Aorta (tissue), 5 donors: ENCODE measurements at places on chromosomes 2 and 18. TPM values are rescaled to one million over a fixed set of nuclear protein-coding genes. Genes with fewer than 3 reads are reported as not detected.
A peak's percentile ranks its signal among the peaks of the same experiment; 100 is the strongest.

- no peaks in the 10 kb centered on the region for H3K27me3 ChIP-seq
- no peaks in the 10 kb centered on the region for H3K36me3 ChIP-seq
- DNase-seq = no peak
- no peaks in the 10 kb centered on the region for H3K4me1 ChIP-seq
- H3K4me3 ChIP-seq = no peak overlapping the region
- H3K27ac ChIP-seq = no peak overlapping the region
Observed at GRCh38 chr18:44897816-44898215, 217.1 kb downstream of the SETBP1 start.

GRCh38 chr18:73549236-73549635 lies 598.4 kb downstream of the FBXO15 start:
- no peak overlapping the region for H3K4me3 ChIP-seq
- H3K27ac ChIP-seq = no peak overlapping the region
- H3K36me3 ChIP-seq = no peaks in the 10 kb centered on the region
- H3K4me1 ChIP-seq = no peaks in the 10 kb centered on the region

GRCh38 chr18:77619525-77619924 lies 369.9 kb downstream of the GALR1 start:
- no peak for DNase-seq
- no peaks in the 10 kb centered on the region for H3K36me3 ChIP-seq
- H3K27ac ChIP-seq = no peak overlapping the region
- H3K27me3 ChIP-seq = no peaks in the 10 kb centered on the region
- H3K4me1 ChIP-seq = no peaks in the 10 kb centered on the region
- H3K4me3 ChIP-seq = no peak overlapping the region

GRCh38 chr2:144084114-144084661 lies 435.7 kb downstream of the ZEB2 start:
- no peaks in the 10 kb centered on the region for H3K27me3 ChIP-seq
- no peak overlapping the region for H3K4me3 ChIP-seq
- no peaks in the 10 kb centered on the region for H3K36me3 ChIP-seq
- DNase-seq = no peak
- H3K4me1 ChIP-seq = no peaks in the 10 kb centered on the region
- no peak overlapping the region for H3K27ac ChIP-seq

DNA sequence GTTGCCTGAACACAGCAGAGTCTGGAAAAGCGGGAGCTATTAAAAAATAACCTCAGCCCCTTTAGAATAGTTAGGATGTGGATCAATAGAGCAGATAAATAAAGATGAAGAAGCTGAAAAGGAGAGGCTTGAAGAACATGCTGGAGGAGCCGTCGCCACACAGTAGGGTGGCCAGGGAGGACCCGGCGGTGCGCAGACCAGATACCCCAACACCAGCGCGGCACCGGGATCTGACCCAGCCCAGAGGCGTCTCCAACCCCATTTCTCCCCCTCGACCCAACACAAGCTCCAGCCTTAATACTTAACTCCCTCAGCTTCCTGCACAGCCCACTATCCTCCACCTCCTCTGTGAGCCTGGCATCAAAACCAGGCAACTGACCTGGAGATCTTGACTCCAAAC lies 16.0 kb downstream of the CYB5A start:
- no peaks in the 10 kb centered on the region for H3K36me3 ChIP-seq
- no peak for DNase-seq
- H3K4me1 ChIP-seq = no peaks in the 10 kb centered on the region
- H3K27me3 ChIP-seq = no peaks in the 10 kb centered on the region
- H3K4me3 ChIP-seq = no peak overlapping the region

GRCh38 chr2:79025421-79025820 lies at the start of gene REG3G:
Gene REG3G, plus strand, starts transcription at chr2:79025702. Its CDS starts 392 bp downstream, at chr2:79026094.
- H3K36me3 ChIP-seq = no peaks in the 10 kb centered on the region
- H3K4me3 ChIP-seq = no peak within 1 kb of the TSS
- H3K27me3 ChIP-seq = no peaks in the 10 kb centered on the region
- H3K27ac ChIP-seq = no peak within 1 kb of the TSS

DNA sequence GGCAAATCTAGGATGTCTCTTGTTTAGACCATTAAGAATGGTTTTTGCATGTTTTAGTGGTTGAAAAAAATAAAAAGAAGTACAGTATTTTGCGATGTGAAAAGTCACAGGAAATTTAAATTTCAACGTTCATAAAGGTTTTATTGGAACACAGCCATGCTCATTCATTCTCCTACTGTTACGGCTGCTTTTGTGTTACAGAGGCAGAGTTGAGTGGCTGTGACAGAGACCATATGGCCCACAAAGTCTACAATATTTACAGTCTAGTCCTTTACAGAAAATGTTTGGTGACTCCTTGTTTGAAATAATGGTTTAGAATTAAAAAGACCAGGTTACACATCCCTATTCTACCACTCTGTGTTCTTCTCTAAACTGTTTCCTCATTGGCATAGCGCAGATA lies 48.1 kb downstream of the MYOM1 start:
- no peaks in the 10 kb centered on the region for H3K36me3 ChIP-seq
- H3K4me3 ChIP-seq = no peak overlapping the region
- no peak overlapping the region for H3K27ac ChIP-seq
- no peaks in the 10 kb centered on the region for H3K27me3 ChIP-seq
- H3K4me1 ChIP-seq = no peaks in the 10 kb centered on the region

- no peaks in the 10 kb centered on the region for H3K36me3 ChIP-seq
- H3K27me3 ChIP-seq = no peaks in the 10 kb centered on the region
- no peak overlapping the region for H3K27ac ChIP-seq
- peaks cover 4% of the 10 kb centered on the region for H3K4me1 ChIP-seq
- no peak for DNase-seq
Observed at GRCh38 chr2:52115750-52116149, 1083.8 kb upstream of the NRXN1 start.

DNA sequence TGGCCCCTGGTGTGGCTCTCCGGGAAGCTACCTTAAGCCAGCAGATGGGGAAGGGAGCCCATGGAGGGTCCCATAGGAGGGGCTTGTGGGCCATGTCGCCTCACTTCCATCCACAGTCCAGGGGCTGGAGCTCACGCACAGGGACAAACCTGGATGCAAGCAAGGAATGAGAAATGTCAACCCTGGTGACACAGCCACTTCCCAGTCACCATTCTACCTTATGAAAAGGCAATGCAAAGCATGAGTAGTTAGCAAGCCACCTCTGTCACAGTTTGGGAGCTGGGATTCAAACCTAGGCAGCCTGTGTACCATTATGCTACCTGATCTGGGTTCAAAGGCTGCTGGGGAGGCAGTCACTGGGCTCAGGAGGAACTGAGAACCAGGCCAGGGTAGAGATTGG lies 170.0 kb upstream of the KLHL29 start:
- no peaks in the 10 kb centered on the region for H3K36me3 ChIP-seq
- no peaks in the 10 kb centered on the region for H3K27me3 ChIP-seq
- no peak overlapping the region for H3K4me3 ChIP-seq
- no peak overlapping the region for H3K27ac ChIP-seq

DNA sequence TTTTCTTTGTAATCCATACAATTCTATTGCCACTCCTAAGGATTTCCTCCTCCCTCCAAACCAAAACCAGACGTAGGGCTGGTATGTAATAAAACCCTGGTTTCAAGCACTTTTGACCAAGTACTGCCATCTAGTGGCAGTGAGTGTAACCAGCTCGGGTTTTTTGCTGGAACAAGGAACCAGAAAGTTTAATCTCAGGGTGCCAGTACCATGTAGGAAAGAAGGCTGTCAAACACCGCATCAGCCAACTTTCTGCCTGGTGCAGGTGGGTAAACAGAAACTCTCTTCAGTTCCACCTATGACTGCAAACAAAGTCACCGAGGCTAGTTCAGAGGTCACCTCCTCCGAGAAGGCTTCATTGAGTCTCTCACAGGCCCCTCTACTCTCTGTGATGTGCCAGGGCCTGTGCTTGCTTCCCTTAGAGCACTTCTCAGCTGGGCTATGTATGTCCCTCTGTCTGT lies 10.2 kb upstream of the THNSL2 start:
- H3K36me3 ChIP-seq = no peaks in the 10 kb centered on the region
- no peak overlapping the region for H3K4me3 ChIP-seq
- no peak for DNase-seq
- H3K27ac ChIP-seq = no peak overlapping the region
- H3K4me1 ChIP-seq = no peaks in the 10 kb centered on the region

- H3K27ac ChIP-seq = no peak overlapping the region
- no peak for DNase-seq
- H3K4me1 ChIP-seq = no peaks in the 10 kb centered on the region
- no peaks in the 10 kb centered on the region for H3K27me3 ChIP-seq
- no peaks in the 10 kb centered on the region for H3K36me3 ChIP-seq
Observed at GRCh38 chr2:46074501-46074900, 222.7 kb upstream of the EPAS1 start.

- DNase-seq = no peak
- no peaks in the 10 kb centered on the region for H3K4me1 ChIP-seq
- H3K27me3 ChIP-seq = no peaks in the 10 kb centered on the region
- H3K36me3 ChIP-seq = no peaks in the 10 kb centered on the region
- no peak overlapping the region for H3K27ac ChIP-seq
Observed at GRCh38 chr2:235706506-235706905, 212.7 kb downstream of the AGAP1 start.

GRCh38 chr2:202186641-202187202 lies 51.7 kb downstream of the SUMO1 start:
- no peaks in the 10 kb centered on the region for H3K27me3 ChIP-seq
- no peak for DNase-seq
- H3K4me1 ChIP-seq = no peaks in the 10 kb centered on the region

DNA sequence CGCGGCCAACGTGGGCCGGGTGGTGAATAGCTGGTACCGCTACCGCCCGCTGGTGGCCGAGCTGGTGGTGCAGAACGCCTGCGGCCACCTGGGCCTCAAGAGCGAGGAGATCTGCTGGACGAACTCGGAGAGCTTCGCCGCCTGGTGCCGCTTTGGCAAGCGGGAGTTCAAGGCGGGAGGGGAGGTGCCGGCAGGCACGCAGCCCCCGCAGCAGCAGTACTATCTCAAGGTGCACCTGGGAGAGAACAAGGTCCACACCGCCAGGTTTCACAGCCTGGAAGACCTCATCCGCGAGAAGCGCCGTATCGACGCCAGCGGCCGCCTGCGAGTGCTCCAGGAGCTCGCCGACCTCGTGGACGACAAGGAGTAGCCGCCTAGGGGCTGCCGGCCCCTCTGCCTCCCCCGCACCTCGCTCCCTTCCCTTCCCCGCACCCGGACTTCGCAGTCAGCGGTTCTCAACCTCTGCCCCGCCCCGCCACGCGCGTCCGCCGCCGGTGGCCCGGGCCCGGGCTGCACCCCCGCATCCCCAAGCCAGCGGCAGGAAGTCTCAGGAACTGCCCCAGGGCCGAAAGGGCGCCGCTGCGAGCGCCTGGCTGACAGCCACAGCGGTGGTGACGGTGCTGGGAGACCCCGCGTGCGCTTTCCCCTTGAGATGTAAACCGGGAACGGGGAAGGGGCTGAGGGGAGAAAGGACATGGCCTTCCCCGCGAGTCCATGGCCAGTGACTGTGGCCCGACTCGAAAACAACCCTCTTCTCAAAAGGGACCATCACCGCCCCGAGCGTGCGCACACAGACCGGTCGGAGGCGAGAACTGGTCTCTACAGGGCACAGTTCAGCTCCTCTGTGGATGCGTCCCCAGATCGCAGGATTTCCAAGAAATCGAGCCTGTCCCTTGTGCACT lies 2.2 kb downstream of the LRATD1 start:
- H3K4me3 ChIP-seq = peak overlapping the region; percentile 42
- H3K27ac ChIP-seq = peak overlapping the region; percentile 3
- H3K27me3 ChIP-seq = no peaks in the 10 kb centered on the region
- peak; percentile 93 for DNase-seq

DNA sequence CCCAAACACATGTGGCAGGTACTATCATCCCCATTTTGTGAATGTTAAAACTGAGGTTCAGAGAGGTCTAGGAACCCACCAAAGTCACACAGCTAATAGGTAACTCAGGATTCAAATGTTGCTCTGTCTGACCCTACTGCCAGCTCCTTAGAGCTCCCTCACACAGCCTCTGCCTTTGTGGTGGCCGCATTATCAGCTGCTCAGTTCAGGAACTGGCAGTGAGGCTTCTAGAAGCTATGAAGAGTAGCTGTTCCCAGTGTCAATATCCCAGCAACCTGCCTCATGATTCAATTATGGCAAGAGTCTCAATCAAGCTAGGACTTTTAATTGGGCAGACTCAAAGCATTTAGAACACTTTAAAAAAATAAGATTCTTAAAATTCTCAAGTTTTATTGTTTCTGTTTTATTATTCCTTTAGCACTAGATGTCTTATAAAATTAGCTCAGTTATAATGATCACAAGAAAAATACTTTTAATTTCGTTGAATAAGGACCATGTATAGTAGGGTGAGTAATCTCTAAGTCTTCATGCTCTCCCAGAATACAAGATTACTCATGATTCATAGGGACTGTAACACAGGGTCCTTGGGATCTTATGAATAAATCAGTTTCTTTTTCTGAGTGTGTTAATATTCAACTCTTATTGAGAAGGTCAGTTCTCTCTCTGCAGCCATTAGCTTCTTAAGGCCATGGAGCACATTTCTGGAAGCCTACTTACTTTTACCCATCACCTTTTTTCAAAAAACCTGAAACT lies 342.7 kb downstream of the RND3 start:
- no peaks in the 10 kb centered on the region for H3K4me1 ChIP-seq
- H3K4me3 ChIP-seq = no peak overlapping the region
- H3K27ac ChIP-seq = no peak overlapping the region
- H3K36me3 ChIP-seq = no peaks in the 10 kb centered on the region
- H3K27me3 ChIP-seq = no peaks in the 10 kb centered on the region
- DNase-seq = no peak

DNA sequence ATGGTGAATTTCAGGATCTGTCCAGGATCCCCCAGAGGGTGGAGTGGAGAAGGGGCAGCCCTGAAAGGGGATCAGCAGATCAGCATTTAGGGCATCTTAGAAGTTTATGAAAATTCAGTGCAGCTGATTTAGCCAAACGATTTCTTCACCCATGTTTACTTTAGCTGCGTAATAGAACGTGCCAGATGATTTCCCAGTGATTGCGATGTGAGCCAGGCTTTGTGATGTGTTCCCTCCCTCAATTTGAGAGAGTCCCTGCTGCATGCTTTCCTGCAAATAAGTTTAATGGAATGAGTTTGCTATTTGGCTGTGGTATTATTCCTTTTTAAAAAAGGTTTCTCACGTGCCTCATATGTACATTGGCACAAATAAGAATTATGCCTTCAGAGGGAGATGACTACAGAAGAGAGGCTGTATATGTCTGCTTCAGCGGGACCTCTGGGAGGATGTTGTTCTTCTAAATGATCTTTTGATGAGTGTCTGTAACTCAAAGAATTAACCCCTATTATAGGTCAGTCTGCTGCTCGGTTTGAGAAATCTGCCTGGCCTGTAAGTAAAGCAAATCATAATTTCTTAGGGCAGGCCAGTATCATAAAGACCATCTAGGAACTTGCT lies 111.9 kb downstream of the MRO start:
- DNase-seq = no peak
- H3K4me3 ChIP-seq = no peak overlapping the region
- no peaks in the 10 kb centered on the region for H3K27me3 ChIP-seq
- no peaks in the 10 kb centered on the region for H3K36me3 ChIP-seq
- no peaks in the 10 kb centered on the region for H3K4me1 ChIP-seq

- peak overlapping the region; percentile 85 for H3K4me3 ChIP-seq
- no peak for DNase-seq
- H3K27me3 ChIP-seq = no peaks in the 10 kb centered on the region
- H3K36me3 ChIP-seq = no peaks in the 10 kb centered on the region
Observed at GRCh38 chr2:32358111-32358482, 1.3 kb downstream of the BIRC6 start.

- H3K27me3 ChIP-seq = no peaks in the 10 kb centered on the region
- no peaks in the 10 kb centered on the region for H3K36me3 ChIP-seq
- DNase-seq = no peak
Observed at GRCh38 chr2:42796427-42797248, 4.3 kb upstream of the HAAO start.

RPRM gene
- polyA plus RNA-seq = not detected

EMILIN2 gene
- 4.6 TPM for polyA plus RNA-seq

DUSP11 gene
- 17.8 TPM for polyA plus RNA-seq

MEP1B gene
- not detected for polyA plus RNA-seq

AOX1 gene
- polyA plus RNA-seq = 7.6 TPM

CTNNA2 gene
- polyA plus RNA-seq = not detected

TTL gene
- 13.1 TPM for polyA plus RNA-seq

ALLC gene
- 1.4 TPM for polyA plus RNA-seq
